ENCODE measurements at places on chromosomes 6 and 20.

DNA sequence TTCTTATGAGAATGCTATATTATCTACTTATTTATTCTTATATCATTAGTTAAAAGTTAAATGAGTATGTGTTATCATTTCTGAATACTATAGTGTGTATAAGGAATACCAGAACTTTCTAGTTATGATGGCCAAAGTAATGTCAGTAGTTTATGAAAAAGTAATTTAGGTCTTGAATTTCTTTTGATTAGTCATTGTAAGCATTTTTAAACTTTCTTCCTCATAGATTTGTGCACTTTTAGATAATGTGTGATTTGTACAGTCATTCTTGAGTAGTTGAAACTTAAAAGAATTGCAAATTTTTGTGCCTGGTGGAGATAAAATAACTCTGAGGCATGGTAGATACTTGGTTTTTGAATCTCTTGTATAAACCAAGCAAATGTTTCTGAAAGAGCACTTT, 311.3 kb downstream of the CDKAL1 start:
- peaks cover 34% of the 10 kb centered on the region for H3K36me3 ChIP-seq
- no peaks in the 10 kb centered on the region for H3K4me1 ChIP-seq
- H3K27ac ChIP-seq, result no peak overlapping the region
- no peaks in the 10 kb centered on the region for H3K27me3 ChIP-seq
- no peak overlapping the region for H3K4me3 ChIP-seq

- H3K4me1 ChIP-seq, result no peaks in the 10 kb centered on the region
- peak; percentile 26 for ATAC-seq
- peaks cover 51% of the 10 kb centered on the region for H3K27me3 ChIP-seq
- no peak overlapping the region for H3K4me3 ChIP-seq
- no peak overlapping the region for H3K27ac ChIP-seq
- H3K36me3 ChIP-seq, result no peaks in the 10 kb centered on the region
These were observed 207.0 kb downstream of the CDC5L start for GRCh38 chr6:44594481-44594880.

- no peaks in the 10 kb centered on the region for H3K36me3 ChIP-seq
- ATAC-seq, result no peak
- no peak overlapping the region for H3K4me3 ChIP-seq
- H3K4me1 ChIP-seq, result no peaks in the 10 kb centered on the region
- H3K27ac ChIP-seq, result no peak overlapping the region
These were observed 67.6 kb upstream of the BTBD3 start for GRCh38 chr20:11849976-11850670.

DNA sequence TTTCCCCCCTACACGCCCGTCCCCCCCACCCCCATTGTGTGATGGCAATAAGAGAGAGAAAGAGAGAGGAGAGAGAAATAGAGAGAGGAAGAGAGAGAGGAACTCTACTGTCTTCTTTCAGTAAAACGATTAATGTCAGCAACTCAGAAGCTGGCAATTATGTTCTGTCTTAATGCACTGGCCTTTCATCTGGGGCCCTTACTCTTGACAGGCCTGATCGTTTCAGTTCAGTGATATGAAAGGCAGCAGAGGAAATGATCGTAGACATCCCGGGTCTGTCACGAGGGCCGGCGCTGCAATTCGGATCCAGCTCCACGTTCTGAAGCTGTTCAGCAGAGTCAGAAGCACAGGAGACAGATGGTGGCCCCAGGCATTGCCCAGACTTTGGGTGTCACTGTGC, 308.9 kb downstream of the ZNF217 start:
- H3K36me3 ChIP-seq, result no peaks in the 10 kb centered on the region
- no peaks in the 10 kb centered on the region for H3K4me1 ChIP-seq
- no peak for ATAC-seq
- H3K27ac ChIP-seq, result no peak overlapping the region

DNA sequence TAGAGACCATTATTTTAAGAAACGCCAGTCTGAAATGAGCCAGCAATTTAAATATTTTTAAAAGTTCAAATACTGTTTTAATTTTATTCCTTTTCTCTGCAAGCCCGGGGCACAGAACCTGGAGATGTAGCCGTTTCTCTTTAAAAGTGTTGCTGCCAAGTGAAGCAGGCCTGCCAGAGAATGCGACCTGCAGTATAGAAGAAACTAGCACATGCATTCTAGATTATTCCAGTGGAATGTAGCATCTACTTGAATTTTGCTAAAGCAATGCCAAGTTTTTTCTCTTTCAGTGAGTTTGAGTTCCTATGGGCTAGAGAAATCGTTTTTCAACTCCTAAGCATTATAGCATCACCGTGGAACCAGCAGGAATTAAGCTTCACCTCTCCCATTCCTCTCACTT, 101.3 kb downstream of the QRSL1 start:
- no peak for ATAC-seq
- H3K36me3 ChIP-seq, result no peaks in the 10 kb centered on the region
- no peaks in the 10 kb centered on the region for H3K27me3 ChIP-seq
- H3K27ac ChIP-seq, result peak overlapping the region; percentile 87

DNA sequence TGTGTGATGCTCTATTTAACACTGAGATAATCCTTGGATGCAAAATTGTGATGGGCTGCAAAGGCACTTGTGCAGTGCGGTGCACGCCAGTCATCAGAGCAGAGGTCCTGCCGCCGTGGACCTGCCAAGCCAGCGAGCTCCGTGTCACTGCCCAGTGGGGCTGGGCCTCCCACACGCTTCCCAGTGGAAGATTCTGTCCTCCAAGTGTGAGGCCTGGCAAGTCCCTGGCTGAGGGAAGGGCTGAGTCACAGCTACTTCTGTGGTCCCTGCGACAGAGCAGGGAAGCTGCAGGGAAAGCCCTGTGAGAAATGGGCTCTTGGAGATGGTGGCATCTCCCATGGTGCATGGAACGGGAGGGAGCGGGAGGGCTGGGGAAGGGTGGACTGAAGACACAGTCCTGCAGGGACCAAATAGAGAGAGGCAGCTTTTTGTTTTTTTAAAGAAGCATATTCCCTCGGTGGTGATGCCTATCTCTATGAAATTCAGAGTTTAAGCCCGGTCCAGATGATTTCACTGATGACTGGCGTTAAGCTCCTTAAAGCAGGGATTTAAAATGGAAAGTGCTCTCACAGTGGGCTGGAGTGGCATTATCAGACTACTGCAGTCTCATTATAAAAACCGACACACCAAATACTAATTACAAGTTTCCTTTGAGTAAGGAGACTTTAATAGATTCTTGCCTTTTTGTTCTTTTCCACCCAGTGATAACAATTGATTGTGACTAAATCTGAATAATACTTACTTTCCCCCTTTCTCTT, 413.7 kb downstream of the QKI start:
- no peak overlapping the region for H3K27ac ChIP-seq
- no peak for ATAC-seq
- no peaks in the 10 kb centered on the region for H3K36me3 ChIP-seq
- no peaks in the 10 kb centered on the region for H3K4me1 ChIP-seq

GRCh38 chr20:1538655-1539054, 18.9 kb downstream of the SIRPD start:
- H3K4me1 ChIP-seq, result peaks cover 46% of the 10 kb centered on the region
- no peak overlapping the region for H3K4me3 ChIP-seq
- peak overlapping the region; percentile 68 for H3K27ac ChIP-seq

DNA sequence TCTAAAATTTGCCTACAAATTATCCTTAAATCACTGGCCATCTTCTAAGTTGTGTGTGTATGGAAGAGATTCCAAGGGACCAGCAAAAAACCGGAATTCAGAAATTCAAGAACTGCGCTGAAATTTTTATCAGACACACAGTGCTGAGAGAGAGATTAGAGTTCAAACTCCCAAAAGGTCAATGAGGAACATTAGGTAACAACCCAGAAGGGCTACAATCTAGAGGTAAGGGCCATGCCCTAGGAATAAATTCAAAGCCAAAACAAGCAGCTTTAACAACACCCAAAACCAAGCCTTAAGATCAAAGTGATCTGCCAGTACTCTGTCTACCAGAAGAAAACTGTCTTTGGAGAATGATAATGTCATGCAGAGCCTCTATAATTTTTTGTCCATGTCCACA, 17.8 kb downstream of the SRSF12 start:
- no peak for ATAC-seq
- H3K4me3 ChIP-seq, result no peak overlapping the region
- H3K4me1 ChIP-seq, result peaks cover 6% of the 10 kb centered on the region

- H3K4me3 ChIP-seq, result peak overlapping the region; percentile 88
- H3K27ac ChIP-seq, result peak overlapping the region; percentile 76
- no peaks in the 10 kb centered on the region for H3K36me3 ChIP-seq
- H3K4me1 ChIP-seq, result peaks cover 41% of the 10 kb centered on the region
These were observed 855 bp upstream of the GFOD1 start for GRCh38 chr6:13488015-13488895.

GRCh38 chr6:93927731-93928130, 508.4 kb upstream of the EPHA7 start:
- no peak for ATAC-seq
- no peak overlapping the region for H3K27ac ChIP-seq
- no peaks in the 10 kb centered on the region for H3K36me3 ChIP-seq
- H3K4me3 ChIP-seq, result no peak overlapping the region
- H3K4me1 ChIP-seq, result no peaks in the 10 kb centered on the region
- no peaks in the 10 kb centered on the region for H3K27me3 ChIP-seq

- no peaks in the 10 kb centered on the region for H3K36me3 ChIP-seq
- no peaks in the 10 kb centered on the region for H3K4me1 ChIP-seq
- no peak overlapping the region for H3K4me3 ChIP-seq
- H3K27ac ChIP-seq, result no peak overlapping the region
- H3K27me3 ChIP-seq, result no peaks in the 10 kb centered on the region
These were observed 735.4 kb downstream of the CBLN4 start for GRCh38 chr20:55269913-55270312.

DNA sequence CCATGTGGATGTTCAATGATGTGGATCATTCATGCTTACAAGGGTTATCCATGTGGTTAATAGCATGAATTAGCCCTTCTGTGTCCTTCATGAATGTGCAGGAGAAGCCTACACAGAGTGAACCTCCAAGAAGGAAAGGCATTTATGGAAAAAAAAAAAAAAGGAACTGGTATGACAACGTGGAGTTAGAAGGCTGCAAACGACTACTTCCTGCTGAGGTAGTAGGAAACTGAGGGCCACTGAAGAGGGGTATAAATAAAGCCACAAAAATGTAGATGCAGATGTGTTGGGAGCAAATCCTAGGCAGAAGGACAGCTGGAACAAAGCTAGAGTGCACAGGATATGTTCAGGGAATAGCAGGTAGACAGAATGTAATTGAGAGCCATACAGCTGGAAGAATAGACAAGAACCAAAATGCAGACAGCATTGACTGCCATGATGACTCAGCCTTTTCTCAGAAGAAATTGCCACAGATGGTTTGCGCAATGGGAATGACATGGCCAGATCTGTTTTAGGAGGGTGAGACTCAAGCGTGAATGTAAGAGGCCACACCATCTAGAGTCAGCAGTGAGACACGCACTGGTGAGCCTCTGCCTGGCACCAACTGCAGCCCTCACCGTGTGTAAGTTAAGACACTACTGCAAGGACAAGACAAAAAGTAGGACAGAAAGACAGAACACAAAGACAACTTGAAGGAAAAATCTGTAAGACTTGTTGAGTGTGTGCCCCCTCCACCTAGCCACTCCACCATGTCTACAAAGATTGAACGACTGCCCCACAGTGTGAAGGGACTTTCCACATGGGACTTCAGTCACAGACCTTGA, 79.8 kb downstream of the KIF13A start:
- peaks cover 19% of the 10 kb centered on the region for H3K36me3 ChIP-seq
- peak overlapping the region; percentile 18 for H3K4me3 ChIP-seq
- H3K27ac ChIP-seq, result peak overlapping the region; percentile 66
- peak; percentile 61 for ATAC-seq
- no peaks in the 10 kb centered on the region for H3K27me3 ChIP-seq
- H3K4me1 ChIP-seq, result peaks cover 28% of the 10 kb centered on the region

DNA sequence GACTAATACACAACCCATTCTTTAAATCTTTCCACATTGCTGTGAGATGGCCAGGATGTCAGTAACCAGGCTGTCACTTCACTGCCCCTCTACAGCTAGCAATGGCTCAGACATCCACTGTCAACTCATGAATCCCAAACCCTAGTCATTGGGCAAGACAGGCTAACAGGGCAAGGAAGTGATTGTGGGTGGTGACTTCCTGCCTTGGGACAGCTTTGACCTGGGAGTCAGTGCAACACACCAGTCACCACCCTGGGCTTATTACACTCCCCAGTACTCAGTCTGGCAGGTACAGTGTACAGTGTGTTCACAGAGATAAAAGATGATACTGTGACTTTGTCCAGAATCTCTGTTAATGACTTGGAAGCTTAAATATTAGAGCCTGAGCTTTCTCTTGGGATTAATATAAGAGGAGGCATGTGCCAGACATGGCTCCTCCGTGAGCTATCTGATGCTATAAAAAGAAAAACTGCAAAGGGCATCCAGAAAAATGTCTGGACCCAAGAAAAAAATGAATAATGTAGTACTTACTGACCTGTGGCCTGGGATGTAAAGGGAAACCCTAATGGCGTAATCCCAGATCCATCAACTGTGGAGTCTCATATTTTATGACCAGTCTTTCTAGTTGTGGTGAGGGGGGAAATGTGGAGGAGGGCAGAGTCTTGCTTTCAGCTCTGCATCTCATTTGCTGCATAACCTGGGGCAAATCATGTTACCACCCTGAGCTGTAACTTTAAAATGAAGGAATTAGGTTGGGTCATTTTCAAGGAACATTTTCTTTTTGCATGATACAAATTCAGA, 244.4 kb downstream of the SLC24A3 start:
- peaks cover 19% of the 10 kb centered on the region for H3K27me3 ChIP-seq
- H3K4me3 ChIP-seq, result no peak overlapping the region
- no peaks in the 10 kb centered on the region for H3K36me3 ChIP-seq
- ATAC-seq, result no peak
- no peak overlapping the region for H3K27ac ChIP-seq

DNA sequence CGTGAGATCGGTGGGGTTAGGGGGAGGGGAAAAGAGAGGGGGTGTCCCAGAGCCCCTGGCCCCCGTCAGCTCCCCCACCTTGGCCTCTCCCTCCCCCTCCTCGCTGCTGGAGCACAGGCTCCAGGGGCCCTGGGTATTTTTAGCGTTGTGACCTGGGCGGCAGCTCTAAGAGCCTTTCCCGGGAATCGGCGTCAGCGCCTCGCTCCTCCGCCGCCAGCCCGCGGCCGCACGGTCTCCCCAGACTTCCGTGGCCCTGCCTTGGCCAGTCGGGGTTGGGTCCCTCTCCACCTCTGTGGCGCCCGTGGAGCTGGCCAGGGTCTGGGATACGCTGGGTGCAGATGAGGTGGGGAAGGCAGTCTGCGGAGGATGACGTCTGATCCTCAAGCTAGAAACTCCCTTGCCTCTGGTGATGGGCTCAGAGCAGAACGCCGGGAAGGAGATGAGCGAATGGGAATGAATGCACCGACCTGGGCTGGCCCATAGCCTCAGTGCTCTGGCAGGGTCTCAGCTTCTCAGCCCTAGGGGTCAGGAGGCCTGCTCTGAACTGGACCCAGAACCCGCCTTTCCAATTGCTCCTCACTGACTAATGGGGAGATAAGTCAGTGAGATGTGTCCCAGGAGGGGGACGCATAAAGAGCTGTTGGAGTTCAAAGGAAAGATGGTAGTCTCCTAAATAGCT, 883 bp upstream of the DBNDD2 start:
- no peaks in the 10 kb centered on the region for H3K27me3 ChIP-seq
- peaks cover 33% of the 10 kb centered on the region for H3K4me1 ChIP-seq
- H3K4me3 ChIP-seq, result peak overlapping the region; percentile 82

- peaks cover 54% of the 10 kb centered on the region for H3K4me1 ChIP-seq
- peak; percentile 80 for ATAC-seq
- peak overlapping the region; percentile 65 for H3K27ac ChIP-seq
- H3K36me3 ChIP-seq, result peaks cover 32% of the 10 kb centered on the region
- no peak overlapping the region for H3K4me3 ChIP-seq
These were observed 125.9 kb upstream of the TRAF3IP2 start for GRCh38 chr6:111731456-111732195.
